ENCODE measurements at places on chromosomes 3 and 15. TPM values are rescaled to one million over a fixed set of nuclear protein-coding genes. Genes with fewer than 3 reads are reported as not detected.

Gene NDUFB4
- 20.8 TPM for total RNA-seq

Gene PSMD2
- 428 TPM for total RNA-seq

Gene FSIP1
- 0.51 TPM for total RNA-seq

Gene ZMYND10
- 0.25 TPM for total RNA-seq

Gene PRSS50
- total RNA-seq: not detected

Gene CCDC54
- not detected for total RNA-seq

Gene FAM107A
- total RNA-seq: 0.76 TPM

Gene EOMES
- total RNA-seq: not detected

Gene POTEB3
- not detected for total RNA-seq

Gene FRMD4B
- 67.8 TPM for total RNA-seq

Gene PEX5L
- total RNA-seq: not detected

Gene ZWILCH
- 9.1 TPM for total RNA-seq

Gene ANKRD63
- not detected for total RNA-seq

Gene SLC9A9
- 3.9 TPM for total RNA-seq

Gene CGNL1
- total RNA-seq: 25.7 TPM

Gene EIF5A2
- total RNA-seq: 3.7 TPM

Gene CPA3
- 0.51 TPM for total RNA-seq

Gene NOX5
- not detected for total RNA-seq

Gene EAF1
- 19.2 TPM for total RNA-seq

Gene SIAH2
- total RNA-seq: 10.1 TPM

Gene MUSTN1
- 0.25 TPM for total RNA-seq

Gene MNS1
- 0.13 TPM for total RNA-seq

Gene CPN2
- total RNA-seq: not detected

Gene CYP1A2
- under 0.01 TPM for total RNA-seq

Gene CCR9
- not detected for total RNA-seq

Gene ZNF80
- total RNA-seq: not detected

Gene CTXN2
- not detected for total RNA-seq

Gene GOLGA8M
- total RNA-seq: 0.26 TPM

Gene PAK6
- total RNA-seq: not detected
